Activated T-helper 1 cell treated with anti-CD3 and anti-CD28 coated beads, Interleukin-2, amount 50 U/mL, for 16 hours (primary cell): ENCODE measurements at places on chromosomes 3 and 15.
A peak's percentile ranks its signal among the peaks of the same experiment; 100 is the strongest.

- DNase-seq: no peak
These were observed 90.4 kb downstream of the NAALADL2 start for GRCh38 chr3:174949523-174949922.

DNA sequence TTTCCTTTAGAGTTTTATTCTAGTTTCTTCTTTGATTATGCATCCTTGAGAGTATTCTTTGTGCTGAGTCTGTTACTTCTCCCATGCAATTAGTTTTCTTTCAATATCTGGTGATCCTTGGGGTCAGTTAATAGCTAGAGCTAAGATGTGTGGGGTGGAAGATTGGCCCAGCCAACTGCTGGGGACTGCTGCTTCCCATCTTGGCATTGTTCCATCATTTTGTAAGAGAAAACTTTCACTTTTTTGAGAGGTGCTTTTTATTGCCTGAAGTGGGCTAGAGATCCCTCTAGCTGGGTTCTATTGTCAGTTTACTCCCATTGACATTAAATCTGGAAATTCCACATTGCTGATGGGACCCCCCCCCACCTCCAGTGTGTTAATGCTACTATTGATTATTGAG, 15.4 kb downstream of the BCL2L10 start:
- no peak for DNase-seq

- DNase-seq: no peak
These were observed 67.6 kb downstream of the DCLK3 start for GRCh38 chr3:36696799-36697198.

DNA sequence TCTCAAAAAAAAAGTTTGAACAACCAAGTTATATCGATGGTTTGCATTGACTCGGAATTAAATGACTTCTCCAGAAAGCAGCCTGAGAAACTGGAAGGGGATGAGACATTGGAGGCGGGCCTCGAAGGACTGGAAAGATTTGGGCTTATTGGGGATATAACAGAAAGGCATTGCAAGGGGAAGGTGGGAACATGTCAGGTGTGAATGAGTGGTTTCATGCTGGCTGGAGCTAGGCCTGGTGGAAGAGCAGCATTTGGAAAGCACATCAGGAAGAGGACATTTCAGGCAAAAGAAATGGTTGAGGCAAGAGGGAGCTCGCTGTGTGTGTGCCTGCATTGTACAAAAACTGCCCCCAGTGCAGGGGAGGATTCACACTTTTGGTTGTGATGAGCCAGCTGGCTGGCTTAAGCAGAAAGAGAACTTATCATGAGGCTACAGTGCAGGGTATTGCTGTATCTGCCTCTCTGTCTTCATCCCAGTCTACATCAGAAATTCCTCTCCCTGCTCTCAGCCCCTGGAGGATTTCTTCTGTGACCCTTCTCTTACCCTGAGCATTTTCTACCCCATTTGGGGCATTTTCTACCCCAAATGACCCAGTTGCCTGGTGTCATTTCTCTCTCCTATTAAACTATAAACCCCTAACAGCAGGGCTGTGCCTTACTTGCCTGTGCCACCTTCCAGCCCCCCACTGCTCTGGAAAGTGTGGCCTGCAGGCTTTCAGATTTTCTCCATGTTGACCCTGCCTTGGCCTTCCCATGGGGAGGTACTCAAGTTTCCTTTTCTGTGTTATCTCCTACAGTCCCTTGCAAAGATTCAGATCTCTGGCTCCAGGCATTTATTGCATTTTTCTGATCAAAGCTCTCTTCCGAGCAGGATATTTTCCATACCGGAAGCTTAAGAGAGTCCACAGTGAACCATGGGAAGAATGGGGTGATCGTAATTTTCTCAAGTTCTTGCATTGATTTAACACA, 64.4 kb upstream of the FLNB start:
- no peak for DNase-seq

- peak; percentile 55 for DNase-seq
These were observed 39.1 kb downstream of the KLF13 start for GRCh38 chr15:31365655-31366127.

- no peak for DNase-seq
These were observed 382.1 kb upstream of the NR2F2 start for GRCh38 chr15:95948411-95948810.

DNA sequence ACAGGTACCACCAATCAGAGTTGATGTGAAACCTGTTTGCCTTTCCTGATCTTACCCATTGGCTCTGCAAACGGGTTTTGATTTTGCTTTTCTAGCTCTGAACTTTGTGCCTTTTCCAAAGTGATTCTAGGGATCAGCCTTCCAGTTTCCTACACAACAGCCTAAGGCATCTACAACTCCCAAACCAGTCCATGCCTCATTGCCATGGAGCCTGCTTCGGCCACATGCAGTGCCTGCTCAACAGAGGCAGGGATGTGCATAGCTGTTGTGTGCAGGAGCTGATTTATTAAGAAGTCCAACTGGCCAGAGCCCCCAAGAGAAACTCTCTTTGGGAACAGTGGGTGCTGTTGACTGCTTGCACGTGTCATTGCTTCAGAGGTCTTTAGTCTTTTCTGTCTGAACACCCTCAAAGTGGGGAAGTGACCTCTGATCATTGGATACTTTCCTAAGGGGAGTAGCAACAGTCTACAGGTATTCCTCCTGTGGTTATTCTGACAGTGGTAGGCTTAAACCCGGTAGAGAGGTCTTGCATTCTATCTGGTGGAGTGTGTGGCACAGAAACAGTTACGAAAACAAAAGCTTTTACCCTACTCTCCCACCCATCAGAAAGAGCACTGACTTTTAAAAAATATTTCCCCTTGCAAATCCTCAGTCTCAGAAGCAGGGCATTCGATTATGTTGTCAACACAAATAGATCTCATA, 36.6 kb upstream of the THSD4 start:
- DNase-seq: no peak

DNA sequence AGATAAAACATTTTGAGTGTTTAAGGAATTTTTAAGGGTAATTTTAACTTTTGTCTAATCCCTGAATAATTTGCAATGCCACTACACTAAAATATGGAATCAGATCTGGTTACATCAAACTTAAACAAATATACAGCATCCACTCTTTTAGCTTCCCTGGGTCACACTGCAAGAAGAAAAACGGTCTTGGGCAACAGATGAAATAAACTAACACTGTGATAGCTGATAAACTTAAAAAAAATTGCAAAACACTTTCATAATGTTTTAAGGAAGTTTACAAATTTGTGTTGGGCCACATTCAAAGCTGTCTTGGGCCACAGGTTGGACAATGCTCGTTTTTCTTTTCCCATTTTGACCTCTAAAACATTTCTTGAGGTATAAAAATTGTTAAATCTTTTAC, 34.3 kb downstream of the CCDC66 start:
- DNase-seq: no peak

GRCh38 chr3:9866639-9867038, 13.4 kb downstream of the CIDEC start:
- no peak for DNase-seq

DNA sequence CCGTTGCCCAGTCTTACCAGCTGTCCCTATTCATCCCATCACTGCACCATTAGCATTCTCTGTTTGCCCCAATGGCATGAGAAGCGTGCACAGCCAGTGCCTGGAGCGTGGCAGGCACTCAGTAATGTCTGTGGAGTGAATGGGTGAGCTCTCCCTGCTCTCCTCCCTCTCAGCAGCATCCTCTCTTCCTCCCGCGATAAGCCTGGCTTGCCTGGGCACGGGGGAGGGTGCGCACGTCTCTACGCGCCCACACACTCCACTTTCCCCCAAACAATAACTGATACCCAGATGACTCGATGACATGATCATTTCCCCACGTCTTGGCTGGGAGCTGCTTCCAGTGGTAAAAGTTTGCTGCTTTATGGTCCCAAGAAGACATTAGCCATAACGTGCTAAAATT, 81.8 kb upstream of the LINGO1 start:
- no peak for DNase-seq

GRCh38 chr3:18442756-18443664, 17.9 kb upstream of the SATB1 start:
- DNase-seq: no peak

- no peak for DNase-seq
These were observed 10.1 kb upstream of the SCAP start for GRCh38 chr3:47485812-47486211.

GRCh38 chr3:54696313-54696712, 231.5 kb downstream of the LRTM1 start:
- DNase-seq: no peak

GRCh38 chr15:85496151-85496550, 115.7 kb downstream of the AKAP13 start:
- no peak for DNase-seq

GRCh38 chr3:155014953-155015352, 65.2 kb upstream of the MME start:
- no peak for DNase-seq

DNA sequence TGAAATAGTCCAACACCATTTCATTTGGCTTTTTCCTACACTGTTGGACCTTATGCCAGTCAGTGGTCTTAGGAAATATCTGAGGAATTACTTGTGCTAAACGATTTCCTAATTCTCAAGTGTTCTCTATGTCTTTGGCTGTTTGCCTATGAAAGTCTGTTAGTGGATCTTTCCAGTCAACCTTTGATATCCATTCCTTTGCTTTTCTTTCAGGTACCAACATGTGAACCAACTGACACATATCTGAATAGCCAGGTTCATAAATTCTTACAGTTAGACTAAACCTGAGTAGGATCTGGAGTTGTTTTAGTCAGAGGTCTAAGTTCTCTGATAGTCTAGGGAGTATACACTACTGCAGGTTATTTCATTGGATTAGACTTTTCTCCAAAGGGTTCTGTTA, 343.5 kb upstream of the LRRC3B start:
- DNase-seq: no peak

GRCh38 chr3:163261056-163261455, 1764.4 kb downstream of the OTOL1 start:
- no peak for DNase-seq

GRCh38 chr3:157782236-157782635, 279.0 kb upstream of the VEPH1 start:
- no peak for DNase-seq

DNA sequence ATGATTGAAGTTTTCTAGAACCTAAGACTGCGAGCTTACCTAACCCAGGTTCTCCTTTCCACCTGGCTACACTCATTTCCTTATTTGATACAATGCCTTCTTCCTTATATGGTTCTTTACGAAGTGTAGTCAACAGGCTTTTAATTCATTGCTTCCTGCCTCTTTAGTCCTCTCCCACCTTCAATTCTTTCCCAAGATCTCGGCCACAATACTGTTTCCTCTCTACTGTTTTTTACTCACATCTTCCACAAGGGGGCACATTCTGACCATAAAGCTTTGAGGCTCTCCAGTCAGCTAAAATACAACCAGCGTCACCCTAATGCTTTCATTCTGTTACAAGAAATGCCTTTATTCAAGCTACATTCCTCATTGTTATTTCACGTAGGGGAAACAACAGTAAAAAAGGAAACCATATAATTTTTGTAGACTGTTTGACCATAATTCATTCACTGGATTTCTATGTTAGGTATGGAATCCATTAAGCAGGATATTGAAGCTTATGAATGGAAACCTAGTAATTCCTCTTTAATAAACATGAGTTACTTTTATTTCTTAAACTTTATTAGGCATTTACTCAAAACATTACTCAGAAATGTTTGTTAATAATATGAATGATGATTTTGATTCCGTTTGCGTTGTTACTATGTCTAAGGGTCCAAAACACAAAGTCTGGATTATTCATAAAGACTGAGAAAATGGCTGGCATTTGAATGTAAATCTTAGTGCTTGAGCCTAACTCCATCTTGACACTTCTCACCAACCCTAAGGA, 29.5 kb upstream of the VEPH1 start:
- DNase-seq: no peak

- no peak for DNase-seq
These were observed 23.6 kb downstream of the TIMP4 start for GRCh38 chr3:12135029-12135657.
